Thoracic aorta (tissue), 2 donors: ENCODE measurements at places on chromosomes 5 and 9.
A peak's percentile ranks its signal among the peaks of the same experiment; 100 is the strongest.

DNA sequence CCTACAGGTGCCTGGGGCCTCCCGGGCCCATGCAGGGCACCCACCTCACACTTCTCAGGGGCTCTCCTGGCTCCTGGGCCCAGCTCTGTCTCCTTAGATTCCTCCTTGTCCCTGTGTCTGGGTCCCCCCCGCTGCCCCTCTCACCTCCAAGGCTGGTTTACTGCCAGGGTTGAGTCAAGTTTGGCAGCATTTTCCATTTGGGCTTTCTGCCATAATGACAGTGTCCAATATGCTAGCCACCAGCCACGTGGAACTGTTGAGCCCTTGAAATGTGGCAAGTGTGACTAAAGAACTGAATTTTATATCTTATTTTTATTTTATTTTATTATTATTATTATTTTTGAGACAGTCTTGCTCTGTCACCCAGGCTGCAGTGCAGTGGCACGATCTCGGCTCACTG is 1.9 kb downstream of the TTC16 start:
- no peaks in the 10 kb centered on the region for H3K36me3 ChIP-seq
- no peak overlapping the region for H3K27ac ChIP-seq
- no peak overlapping the region for H3K4me3 ChIP-seq
- no peak for DNase-seq

- no peak overlapping the region for H3K27ac ChIP-seq
- no peaks in the 10 kb centered on the region for H3K4me1 ChIP-seq
- no peak for DNase-seq
- H3K36me3 ChIP-seq = no peaks in the 10 kb centered on the region
- H3K27me3 ChIP-seq = no peaks in the 10 kb centered on the region
Measured at GRCh38 chr5:94526706-94527105, 91.7 kb downstream of the KIAA0825 start.

- no peak overlapping the region for H3K27ac ChIP-seq
- H3K4me1 ChIP-seq = peaks cover 19% of the 10 kb centered on the region
- no peaks in the 10 kb centered on the region for H3K36me3 ChIP-seq
- no peaks in the 10 kb centered on the region for H3K27me3 ChIP-seq
- DNase-seq = no peak
Measured at GRCh38 chr5:137856201-137856600, 11.5 kb upstream of the MYOT start.

GRCh38 chr9:35482071-35482470 is 7.8 kb upstream of the RUSC2 start:
- H3K27me3 ChIP-seq = no peaks in the 10 kb centered on the region
- no peak overlapping the region for H3K27ac ChIP-seq
- H3K4me1 ChIP-seq = no peaks in the 10 kb centered on the region

- no peak overlapping the region for H3K27ac ChIP-seq
- no peak overlapping the region for H3K4me3 ChIP-seq
- no peaks in the 10 kb centered on the region for H3K36me3 ChIP-seq
Measured at GRCh38 chr9:119781886-119782285, 412.7 kb upstream of the BRINP1 start.

DNA sequence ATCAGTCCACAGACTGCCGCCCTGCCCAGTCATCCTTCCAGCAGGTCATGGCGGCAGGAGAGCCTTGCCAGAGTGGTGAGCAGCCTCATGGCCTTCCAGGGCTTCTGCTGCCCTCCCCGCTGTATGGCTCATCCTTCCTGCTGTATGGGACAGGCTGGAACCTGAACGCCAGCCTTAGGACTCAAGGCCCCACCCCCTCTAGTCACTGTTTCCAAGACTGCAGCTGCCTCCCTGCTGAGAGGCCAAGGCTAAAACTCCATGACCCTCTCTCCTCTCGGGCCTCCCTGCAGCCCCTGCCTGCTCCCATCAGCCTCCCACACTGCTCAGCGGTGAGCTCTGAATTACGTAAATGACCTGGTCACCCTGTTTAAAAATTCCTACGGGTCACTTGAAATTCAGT is 227.5 kb downstream of the AGTPBP1 start:
- H3K4me3 ChIP-seq = no peak overlapping the region
- H3K36me3 ChIP-seq = no peaks in the 10 kb centered on the region
- DNase-seq = no peak
- H3K4me1 ChIP-seq = no peaks in the 10 kb centered on the region

GRCh38 chr5:122723606-122724352 is 51.1 kb upstream of the SNX2 start:
- no peaks in the 10 kb centered on the region for H3K27me3 ChIP-seq
- H3K4me3 ChIP-seq = no peak overlapping the region
- peaks cover 6% of the 10 kb centered on the region for H3K4me1 ChIP-seq
- H3K27ac ChIP-seq = no peak overlapping the region
- no peaks in the 10 kb centered on the region for H3K36me3 ChIP-seq

- peaks cover 11% of the 10 kb centered on the region for H3K4me1 ChIP-seq
- no peaks in the 10 kb centered on the region for H3K27me3 ChIP-seq
- peaks cover 37% of the 10 kb centered on the region for H3K36me3 ChIP-seq
- H3K4me3 ChIP-seq = no peak overlapping the region
- H3K27ac ChIP-seq = peak overlapping the region; percentile 65
Measured at GRCh38 chr5:150113047-150113744, 26.8 kb upstream of the CSF1R start.

GRCh38 chr5:137374110-137374714 is 124.9 kb downstream of the SPOCK1 start:
- H3K4me3 ChIP-seq = no peak overlapping the region
- H3K36me3 ChIP-seq = no peaks in the 10 kb centered on the region
- H3K27me3 ChIP-seq = no peaks in the 10 kb centered on the region
- DNase-seq = no peak
- H3K4me1 ChIP-seq = no peaks in the 10 kb centered on the region
- no peak overlapping the region for H3K27ac ChIP-seq

DNA sequence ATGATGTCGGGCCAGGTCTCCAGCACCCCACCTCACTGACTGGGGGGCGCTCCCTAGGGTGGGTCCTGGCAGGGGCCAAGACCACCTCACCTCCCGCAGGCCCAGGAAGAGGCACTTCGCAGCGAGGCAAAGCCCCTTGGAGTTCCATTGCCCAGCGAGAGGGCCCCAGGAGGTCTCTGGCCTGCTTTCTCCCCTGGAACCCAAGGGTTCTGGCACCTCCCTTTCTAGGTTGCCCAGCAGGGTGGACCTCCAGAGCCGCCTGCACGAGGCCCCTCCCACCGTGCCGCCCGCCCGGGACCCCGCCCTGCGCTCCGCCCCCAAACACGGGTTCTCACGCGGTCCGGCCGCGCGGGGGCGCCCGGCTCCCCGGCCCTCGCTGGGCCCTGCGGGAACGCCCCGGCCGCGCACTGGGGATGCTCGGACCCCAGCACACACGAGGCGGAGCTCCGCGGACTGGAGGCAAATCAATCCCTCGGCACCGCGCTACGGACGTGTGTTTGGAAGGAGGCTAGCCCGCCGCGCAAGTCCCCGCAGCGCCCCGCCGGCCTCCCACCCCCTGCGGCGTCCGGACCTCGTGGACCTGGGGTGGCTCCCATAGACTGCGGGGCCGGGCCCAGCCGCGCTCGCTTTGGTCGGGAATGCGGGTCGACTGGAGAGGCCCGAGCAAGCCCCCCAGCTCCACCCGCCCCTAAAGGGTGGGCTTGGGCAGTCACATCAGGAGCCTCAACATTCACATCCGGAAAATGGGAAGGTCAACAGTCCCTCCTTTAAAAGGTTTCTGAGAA is 99.5 kb upstream of the LMX1B start:
- peaks cover 4% of the 10 kb centered on the region for H3K27me3 ChIP-seq
- no peaks in the 10 kb centered on the region for H3K36me3 ChIP-seq
- H3K27ac ChIP-seq = no peak overlapping the region
- peaks cover 9% of the 10 kb centered on the region for H3K4me1 ChIP-seq
- DNase-seq = no peak

DNA sequence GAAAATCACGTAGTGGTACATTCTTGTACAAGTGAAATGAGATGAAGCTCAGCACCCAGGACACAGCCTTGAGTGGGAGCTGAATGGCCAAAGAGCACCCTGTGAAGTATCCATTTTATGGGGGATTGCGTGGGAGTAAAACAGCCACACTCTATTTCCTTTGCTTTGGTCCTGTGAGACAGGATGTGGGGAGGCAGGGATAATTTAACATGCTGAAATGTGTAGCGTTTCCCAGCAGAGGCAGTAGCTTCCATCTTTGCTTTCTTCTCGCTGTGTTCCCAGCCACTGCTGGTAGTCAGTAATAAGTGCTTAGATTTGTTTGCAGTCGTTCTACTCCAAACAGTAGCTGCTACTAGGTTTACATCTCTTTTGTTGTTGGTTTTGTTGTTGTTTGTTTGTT is 4.4 kb downstream of the IL31RA start:
- no peaks in the 10 kb centered on the region for H3K36me3 ChIP-seq
- no peak overlapping the region for H3K27ac ChIP-seq
- no peaks in the 10 kb centered on the region for H3K4me1 ChIP-seq
- no peaks in the 10 kb centered on the region for H3K27me3 ChIP-seq
- no peak for DNase-seq

DNA sequence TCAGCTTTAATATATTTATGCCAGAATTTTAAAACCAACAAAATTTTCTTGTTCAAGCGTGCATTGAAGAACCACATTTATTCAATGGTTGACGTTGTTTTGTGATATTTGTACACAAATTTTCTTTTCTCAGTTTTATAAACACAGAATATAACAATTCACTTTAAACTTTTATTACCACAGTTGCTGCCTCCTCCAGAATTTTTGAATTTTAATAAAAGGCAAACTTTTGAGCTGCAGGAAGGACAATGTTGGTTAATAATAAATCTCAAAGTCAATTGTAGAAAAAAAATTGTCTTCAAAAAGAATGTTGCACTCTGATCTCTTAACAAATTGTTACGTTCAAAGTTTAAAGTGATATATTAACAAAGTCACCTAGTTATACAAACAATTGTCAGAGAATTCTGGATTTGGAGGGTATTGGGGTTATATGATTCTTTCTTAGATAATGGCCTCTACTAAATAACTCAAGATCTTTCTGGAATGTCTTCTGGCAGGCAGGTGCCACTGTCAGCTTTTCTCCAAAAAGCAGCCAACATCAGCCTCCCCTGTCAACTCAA is 60.5 kb downstream of the BAAT start:
- no peaks in the 10 kb centered on the region for H3K36me3 ChIP-seq
- no peak overlapping the region for H3K27ac ChIP-seq
- H3K27me3 ChIP-seq = no peaks in the 10 kb centered on the region
- DNase-seq = no peak

DNA sequence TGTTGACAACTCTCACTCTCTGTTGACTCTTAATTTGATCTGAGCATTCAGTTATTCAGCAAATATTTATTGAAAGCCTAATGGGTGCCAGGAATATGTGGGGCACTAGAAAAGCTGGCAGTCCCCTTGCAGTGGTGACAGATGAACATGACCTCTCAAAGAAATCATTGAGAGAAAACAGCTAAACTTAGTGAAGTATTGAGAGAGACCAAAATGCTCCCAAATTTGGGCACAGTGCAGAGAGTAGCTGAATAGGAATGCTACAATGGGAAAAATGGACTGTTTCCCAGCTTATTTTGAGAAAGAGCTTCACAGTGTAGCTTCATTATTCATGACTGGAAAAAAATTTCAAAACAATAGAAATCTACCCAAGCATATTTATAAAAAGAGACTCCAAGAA is 257.9 kb downstream of the SGCD start:
- no peaks in the 10 kb centered on the region for H3K27me3 ChIP-seq
- peak overlapping the region; percentile 60 for H3K27ac ChIP-seq
- peak overlapping the region; percentile 8 for H3K4me3 ChIP-seq
- DNase-seq = no peak

DNA sequence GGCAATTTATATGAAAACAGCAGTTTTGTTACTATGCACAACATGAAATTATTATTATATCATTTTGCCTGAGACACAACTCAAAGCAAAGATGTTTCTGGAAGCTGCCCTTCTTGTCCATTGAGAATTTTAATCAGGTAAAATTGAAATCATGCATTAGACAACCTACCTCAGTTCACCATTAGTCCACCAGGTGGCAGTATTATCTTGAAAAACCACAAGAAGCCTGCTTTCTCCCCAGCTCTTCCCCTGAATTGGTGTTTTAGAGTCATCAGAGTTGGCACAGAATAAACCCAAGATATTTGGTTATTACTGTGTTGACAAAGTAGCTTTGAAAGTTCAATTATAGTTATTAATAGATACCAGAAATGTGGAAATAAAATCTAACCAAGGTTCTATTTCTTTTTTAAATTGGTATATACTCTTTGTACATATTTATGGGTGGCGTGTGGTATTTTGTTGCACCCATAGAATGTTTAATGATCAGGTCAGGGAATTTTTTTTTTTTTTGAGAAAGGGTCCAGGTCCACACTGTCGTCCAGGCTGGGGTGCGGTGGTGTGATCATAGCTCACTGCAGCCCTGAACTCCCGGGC is 25.7 kb downstream of the UTP15 start:
- no peaks in the 10 kb centered on the region for H3K4me1 ChIP-seq
- H3K36me3 ChIP-seq = no peaks in the 10 kb centered on the region
- H3K27me3 ChIP-seq = no peaks in the 10 kb centered on the region
- no peak overlapping the region for H3K4me3 ChIP-seq
- DNase-seq = peak; percentile 17

GRCh38 chr9:100071271-100071670 is 27.5 kb downstream of the ERP44 start:
- H3K27me3 ChIP-seq = no peaks in the 10 kb centered on the region
- peaks cover 24% of the 10 kb centered on the region for H3K4me1 ChIP-seq
- no peak for DNase-seq
- no peaks in the 10 kb centered on the region for H3K36me3 ChIP-seq

DNA sequence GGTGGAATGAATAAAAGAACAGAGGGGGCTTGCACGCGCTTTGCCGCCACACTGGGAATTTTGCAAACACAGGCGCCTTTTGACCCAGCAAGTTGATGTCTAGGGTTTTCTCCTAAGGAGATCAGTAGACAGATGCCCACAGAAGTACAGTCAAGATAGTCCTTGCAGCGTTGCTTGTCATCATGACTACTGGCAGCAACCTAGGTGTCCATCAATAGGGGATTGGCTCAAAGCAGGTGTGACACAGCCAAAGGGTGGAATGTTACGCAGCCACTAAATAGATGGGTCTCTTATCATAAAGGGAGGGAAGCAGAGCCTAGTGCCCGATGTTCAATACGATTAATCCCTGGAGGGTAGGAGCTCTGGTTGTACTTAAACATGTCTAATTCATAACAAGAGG is 63.8 kb upstream of the GGTA1 start:
- H3K36me3 ChIP-seq = no peaks in the 10 kb centered on the region
- peaks cover 26% of the 10 kb centered on the region for H3K4me1 ChIP-seq
- H3K4me3 ChIP-seq = no peak overlapping the region
- no peak for DNase-seq
- no peak overlapping the region for H3K27ac ChIP-seq

DNA sequence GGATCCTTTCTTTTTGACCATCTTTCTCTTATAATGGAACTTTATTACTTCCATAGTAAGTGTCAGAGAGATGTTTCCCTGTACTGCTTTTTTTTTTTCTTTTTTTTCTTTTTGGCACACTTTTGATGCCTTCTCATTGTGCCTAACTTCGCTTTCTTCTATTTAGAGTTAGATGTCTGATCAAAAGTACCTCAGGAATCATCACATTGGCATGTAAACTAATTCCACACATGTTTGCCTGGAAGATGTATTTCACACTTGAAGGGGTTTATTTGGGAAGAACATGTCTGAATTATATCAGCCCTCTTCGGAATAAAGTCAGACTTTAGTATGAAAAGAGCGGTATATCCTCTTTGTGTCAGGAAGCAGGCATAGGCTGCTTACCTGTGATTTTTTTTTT is 35.1 kb downstream of the SMARCA2 start:
- DNase-seq = no peak
- no peak overlapping the region for H3K4me3 ChIP-seq
- no peaks in the 10 kb centered on the region for H3K27me3 ChIP-seq

- no peaks in the 10 kb centered on the region for H3K27me3 ChIP-seq
- H3K27ac ChIP-seq = peak overlapping the region; percentile 19
- no peaks in the 10 kb centered on the region for H3K36me3 ChIP-seq
Measured at GRCh38 chr9:96156171-96156974, 145.6 kb downstream of the HSD17B3 start.
